ENCODE measurements at places on chromosomes 4 and X.
A peak's percentile ranks its signal among the peaks of the same experiment; 100 is the strongest.

DNA sequence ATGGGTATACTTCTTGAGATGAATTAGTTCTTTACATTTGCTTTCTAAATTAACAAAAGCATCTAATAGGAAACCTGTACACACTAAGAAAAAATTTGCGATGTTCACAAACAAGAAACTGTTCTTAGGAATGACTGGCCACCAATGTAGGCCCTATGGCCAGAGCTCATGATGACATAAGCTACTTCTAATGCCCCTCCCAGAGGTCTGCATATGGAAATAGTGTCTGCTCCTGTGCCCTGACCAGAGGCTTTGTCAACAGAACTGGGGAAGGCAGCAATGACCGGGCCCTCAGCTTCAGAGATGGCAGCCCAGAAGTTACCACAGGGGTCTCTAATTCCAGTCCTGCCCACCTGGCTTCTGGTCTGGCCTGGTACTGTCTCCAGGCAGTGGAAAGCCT is 15.0 kb upstream of the BCLAF3 start:
- DNase-seq: no peak

- no peak for DNase-seq
Observed at GRCh38 chr4:170705907-170706306, 616.2 kb upstream of the AADAT start.

- no peak for DNase-seq
Observed at GRCh38 chrX:47587906-47588735, 5.9 kb downstream of the TIMP1 start.

DNA sequence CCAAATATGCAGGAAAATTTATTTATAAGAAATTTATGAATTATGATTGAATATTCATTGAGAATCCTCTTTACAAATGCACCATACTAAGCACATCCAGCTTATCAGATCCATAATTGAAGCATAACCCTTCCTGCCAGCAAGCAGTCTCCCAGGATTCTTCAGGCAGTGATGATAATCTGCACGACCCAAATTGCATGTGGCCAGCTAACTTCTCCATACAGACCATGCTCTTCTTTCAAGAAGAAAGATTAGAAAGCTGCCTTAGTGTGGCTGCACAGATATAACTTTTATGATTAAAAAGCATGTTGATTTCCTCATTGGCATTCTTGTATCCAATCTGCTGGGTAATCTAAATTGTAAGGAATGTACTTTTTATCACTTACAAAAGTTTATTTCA is 3.3 kb upstream of the CBR4 start:
- no peak for DNase-seq

- no peak for DNase-seq
Observed at GRCh38 chr4:72846280-72847111, 223.0 kb downstream of the COX18 start.

DNA sequence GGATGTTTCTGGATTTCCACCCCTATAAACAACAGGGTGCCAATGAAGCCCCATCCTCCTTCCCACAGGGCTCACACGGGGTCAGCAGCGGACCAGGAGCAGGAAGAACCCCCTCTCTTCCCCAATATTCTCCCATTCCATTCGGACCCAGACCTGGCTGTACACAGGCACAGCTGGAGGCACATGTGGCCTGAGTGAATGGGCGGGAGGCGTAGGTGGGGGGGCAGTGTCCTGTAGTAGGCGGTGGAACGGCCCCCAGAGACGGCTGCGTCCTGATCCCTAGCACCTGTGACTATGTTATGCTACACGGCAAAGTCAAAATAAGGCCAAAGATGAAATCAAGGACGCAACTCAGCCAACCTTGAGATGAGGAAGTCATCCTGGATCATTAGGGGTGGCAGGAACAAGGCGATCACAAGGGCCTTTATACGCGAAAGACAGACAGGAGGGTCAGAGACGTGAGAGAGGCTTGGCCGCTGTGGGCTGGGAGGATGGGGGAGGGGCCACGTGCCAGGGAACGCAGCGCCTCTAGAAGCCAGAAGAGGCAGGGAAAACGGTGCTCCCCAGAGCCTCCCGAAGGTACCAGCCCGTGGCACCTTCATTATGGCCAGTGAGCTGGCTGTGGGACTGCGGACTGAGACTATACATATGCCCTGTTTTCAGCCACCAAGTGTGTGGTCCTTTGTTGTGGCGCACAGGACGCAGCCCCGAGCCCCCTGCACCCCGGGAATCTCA is 75.6 kb downstream of the WFS1 start:
- no peak for DNase-seq

DNA sequence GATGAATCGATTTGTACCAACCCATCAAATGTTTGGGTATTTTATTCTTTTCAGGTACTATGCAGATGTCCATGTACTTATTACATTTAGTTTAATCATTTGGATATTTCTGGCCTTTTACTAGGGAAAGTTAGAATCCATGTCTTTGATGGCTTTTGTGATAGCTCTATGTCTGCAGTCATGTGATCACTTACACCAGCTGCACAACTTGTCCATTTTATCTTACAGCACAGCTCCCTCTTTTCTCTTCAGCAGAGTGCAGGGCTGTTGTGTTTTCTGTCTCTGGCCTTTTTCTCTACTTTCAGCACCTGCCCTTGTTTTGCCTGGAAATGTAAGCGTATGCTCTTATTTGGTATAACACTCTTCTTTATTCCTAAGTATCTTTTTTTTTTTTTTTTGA is 30.6 kb downstream of the WWC2 start:
- DNase-seq: no peak

DNA sequence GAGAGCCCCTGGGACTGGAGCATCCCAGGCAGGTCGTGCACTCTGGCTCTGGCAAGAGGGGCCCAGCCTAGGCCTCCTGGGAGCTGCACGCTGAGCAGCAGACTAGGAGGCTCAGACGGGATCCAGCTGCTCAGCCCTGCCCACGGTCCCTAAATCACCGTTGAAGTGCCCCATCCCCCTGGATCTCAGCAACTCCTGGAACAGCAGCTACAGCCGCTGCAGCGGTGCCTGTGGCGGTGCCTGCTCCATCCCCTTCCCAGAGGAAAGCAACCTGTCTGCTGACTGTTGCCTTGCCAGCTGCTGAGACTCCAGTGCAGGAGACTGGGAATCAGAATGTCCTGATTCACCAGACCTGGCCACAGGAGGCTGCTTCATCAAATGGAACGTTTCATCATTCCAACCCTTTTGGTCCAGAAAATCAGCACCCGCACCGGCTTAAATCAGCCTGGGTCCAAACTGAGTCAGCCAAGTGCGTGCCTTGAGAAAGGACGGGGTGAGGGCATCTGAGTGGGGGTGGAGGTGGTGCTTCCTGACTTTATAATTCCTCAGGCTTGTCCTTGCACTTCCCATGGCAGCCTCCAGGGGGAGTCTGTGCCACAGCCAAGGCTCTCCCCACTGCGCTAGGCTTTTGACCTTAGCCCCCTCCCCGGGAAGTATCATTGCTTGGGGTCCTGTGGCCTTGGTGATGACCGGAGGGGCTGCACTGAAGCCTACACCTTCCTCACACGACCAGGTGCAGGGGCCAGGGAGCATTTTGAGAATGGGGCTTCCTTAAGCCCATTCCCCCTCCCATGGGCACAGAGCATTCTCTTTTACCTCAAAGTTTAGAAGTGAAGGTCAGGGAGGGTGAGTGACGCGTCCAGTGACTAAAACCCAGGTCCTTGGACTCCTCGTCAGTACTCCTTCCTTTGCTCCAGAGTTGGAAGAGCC is 6.5 kb downstream of the ZNF185 start:
- DNase-seq: no peak

- DNase-seq: peak; percentile 71
Observed at GRCh38 chrX:40169193-40170101, 71.7 kb upstream of the BCOR start.

All from stimulated activated CD8-positive, alpha-beta memory T cell treated with anti-CD3 and anti-CD28 coated beads, Interleukin-4, amount 100 ng/mL, for 4 hours (primary cell).